ENCODE measurements at places on chromosomes 2 and 18.

DNA sequence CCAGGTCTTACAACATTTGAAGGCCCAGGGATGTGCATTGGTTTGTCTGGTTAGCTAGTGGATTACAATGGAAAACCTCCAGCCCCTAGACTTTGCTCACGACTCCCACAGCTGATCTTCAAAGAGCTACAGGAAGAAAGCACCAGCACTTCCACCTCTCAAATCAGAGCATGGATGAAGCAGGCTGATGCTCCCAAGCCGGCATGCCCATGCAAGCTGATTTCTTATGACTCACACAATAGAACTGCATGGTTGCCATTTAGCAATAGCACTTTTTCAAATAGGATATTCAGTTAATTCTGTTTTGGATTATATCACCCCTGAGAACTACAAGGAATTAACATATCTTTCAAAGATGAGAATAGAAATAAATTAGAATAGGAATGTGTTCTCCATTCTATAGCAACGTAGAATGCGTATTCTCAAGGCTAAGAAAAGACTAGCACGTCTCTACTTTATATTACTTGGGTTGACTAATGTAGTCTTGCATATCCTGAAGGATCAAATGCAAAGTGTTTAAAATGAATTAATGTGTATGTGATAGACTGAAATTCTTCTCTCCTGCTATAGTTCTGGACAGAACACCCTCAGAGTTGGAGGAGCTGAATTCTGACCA lies 292.4 kb downstream of the TRIB2 start:
- no peak for DNase-seq

DNA sequence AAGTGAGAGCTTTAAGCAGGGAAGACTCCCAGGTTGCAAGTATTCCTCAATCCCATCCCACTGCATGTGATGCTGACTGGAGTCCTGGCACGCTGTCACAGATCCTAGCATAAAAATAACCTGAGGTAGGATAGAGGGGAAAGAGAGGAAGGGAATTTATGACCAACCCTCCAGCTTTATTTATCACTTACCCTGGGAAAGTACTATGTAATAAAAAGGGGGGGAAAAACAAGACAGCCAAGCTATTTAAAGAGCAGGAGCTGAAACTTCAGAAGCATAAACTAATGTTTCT lies 122.2 kb downstream of the SLC8A1 start:
- DNase-seq = peak; percentile 44

DNA sequence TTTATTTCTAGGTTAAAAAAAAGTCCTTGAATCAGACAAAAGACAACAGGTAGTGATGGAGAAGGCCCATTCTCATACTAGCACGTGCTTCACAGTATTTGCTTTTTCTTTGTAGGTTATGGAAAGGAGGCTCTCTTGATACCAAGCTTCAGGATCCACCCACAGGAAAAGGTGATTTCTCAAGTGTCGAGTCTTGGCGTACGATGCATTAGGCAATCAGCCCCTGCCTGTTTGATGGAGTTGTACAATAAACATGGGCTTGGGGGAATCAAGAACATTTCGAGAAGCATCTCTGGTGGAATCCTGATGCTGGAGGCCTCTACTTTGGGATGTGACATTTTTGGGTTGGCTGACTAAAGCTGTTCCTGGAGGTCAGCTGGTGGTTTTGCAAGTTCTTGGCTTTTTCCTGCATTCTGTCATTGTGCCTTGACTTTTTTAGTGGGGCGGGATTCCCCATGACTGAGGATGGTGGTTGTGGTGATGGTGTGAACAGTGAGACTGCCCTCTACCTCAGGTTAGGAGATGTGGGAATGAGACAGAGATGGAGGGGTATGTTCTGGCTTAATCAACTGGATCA lies 231.5 kb upstream of the SPRED2 start:
- DNase-seq = no peak

GRCh38 chr18:3623769-3624545 lies 174.0 kb downstream of the TGIF1 start:
- peak; percentile 88 for DNase-seq

- DNase-seq = no peak
Observed at GRCh38 chr18:13036622-13037320, 45.6 kb downstream of the CEP192 start.

DNA sequence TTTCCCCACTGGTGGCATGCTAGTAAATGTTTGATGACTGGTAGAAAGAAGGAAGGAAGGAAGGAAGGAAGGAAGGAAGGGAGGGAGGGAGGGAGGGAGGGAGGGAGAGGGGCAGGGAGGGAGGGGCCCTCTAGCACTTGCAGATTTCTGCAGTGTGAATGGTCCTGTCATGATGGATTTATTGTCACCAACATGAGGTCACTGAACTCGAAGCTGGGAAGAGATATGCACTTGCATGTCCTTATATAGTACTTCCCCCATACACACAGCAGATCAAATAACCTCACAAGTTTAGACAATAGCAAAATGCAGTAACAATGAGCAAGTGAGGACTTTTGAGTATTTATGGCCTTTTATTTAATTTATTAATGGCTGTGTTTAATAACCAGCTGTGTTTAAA lies 44.5 kb upstream of the CXCR4 start:
- no peak for DNase-seq

GRCh38 chr18:3794537-3795348 lies 344.8 kb downstream of the TGIF1 start:
- DNase-seq = no peak

DNA sequence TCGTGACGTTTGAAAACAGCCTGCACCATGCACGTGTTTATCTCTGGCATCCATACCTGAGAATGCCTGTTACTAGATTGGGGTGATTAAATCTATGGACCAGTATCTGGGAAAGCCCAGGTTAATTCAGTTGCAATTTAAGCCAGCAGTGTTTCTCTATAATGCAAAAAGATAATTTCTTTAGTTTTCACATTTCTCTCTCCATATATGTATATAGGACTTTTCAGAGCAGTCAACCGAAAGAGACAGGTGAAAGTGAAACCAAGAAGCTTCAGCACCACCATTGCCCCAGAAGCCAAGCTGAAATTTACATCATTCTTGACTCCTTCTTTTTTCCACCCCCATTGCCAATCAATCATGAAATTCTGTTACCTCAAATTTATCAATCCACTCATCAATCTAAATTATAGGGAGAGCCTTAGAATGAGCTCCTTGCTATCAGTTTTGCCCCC lies 2.7 kb upstream of the LRP2 start:
- no peak for DNase-seq

DNA sequence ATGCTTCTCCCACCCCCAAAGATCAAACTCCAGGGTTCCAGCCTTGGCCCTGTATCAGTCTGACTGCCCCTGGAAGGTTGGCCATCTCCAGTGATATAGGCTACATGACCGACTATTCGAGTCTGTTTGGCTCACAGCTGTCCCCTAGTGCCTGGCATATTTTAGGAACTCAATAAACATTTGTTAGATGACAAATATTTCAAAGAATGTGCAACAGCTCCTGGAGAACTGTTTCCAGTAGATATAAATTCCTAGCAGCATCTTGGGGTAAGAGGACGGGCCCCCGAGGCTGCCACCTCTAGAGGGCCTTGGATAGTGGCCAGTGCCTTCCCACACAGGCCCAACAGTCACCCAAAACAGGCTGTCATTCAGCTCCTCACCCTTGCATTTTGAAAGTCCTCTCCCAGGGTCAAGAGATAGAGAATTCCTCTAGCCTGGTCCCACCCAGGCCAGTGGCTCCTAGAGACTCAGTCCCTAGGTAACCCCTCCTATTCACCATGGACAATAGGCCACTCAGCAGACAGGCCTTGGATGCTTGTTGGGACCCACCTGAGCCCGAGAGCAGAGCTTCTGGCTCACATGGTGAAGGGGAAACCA lies 45.1 kb upstream of the ATP6V1B1 start:
- DNase-seq = no peak

GRCh38 chr2:226550801-226551200 lies 248.8 kb downstream of the IRS1 start:
- DNase-seq = no peak

- DNase-seq = no peak
Observed at GRCh38 chr2:58235984-58236383, 5.1 kb downstream of the FANCL start.

Measured in femur (tissue), 1 donor.